Glutamatergic neuron (in vitro differentiated cells): ENCODE measurements at places on chromosomes 13 and 19. TPM values are rescaled to one million over a fixed set of nuclear protein-coding genes. Genes with fewer than 3 reads are reported as not detected.

DNA sequence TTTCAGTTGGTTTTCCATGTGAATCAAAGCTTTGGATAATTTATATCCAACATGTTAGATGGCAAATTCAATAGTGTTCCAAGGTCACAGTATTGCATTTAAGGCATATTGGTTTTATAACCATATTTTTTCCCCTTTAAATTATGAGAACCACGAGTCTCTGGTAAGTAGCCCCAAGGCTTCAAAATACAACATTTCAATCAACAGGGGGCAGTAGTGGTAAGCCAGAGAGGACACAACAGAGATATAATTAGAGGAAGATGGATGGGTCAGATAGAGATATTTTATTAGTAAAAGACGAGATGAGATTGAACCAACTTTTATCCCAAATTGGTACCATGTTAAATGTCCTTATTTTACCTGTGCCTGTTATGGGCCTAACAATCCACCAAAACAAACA, 53.1 kb downstream of the KL start:
- H3K36me3 ChIP-seq, result no peaks in the 10 kb centered on the region
- no peak overlapping the region for H3K4me3 ChIP-seq
- H3K27ac ChIP-seq, result no peak overlapping the region
- no peak for DNase-seq
- no peaks in the 10 kb centered on the region for H3K27me3 ChIP-seq

DNA sequence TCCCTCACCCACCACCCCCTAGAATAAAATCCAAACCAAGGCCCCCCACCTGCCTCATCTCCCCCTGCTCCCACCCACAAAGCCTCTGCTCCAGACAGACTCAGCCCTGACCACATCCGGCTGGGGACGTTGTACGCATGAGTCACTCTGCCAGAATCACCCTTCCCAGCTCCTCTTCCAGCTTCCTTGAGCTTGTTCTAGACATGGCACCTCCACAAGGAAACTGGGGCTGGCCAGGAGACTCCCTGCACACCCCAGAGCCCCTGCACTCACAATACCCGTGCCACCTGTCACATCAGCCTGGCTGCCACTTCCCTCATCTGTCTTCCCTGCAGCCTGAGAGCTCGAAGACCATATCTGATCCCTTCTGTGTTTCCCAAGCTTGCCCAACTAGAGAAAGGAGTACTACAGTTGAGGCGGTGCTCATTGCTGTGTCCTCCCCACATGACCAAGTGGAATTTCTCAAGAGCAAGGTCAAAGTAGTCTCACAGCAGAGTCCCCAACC, 9.7 kb downstream of the DEDD2 start:
- DNase-seq, result no peak
- H3K4me3 ChIP-seq, result no peak overlapping the region
- H3K4me1 ChIP-seq, result no peaks in the 10 kb centered on the region
- H3K27me3 ChIP-seq, result peaks cover 2% of the 10 kb centered on the region

DNA sequence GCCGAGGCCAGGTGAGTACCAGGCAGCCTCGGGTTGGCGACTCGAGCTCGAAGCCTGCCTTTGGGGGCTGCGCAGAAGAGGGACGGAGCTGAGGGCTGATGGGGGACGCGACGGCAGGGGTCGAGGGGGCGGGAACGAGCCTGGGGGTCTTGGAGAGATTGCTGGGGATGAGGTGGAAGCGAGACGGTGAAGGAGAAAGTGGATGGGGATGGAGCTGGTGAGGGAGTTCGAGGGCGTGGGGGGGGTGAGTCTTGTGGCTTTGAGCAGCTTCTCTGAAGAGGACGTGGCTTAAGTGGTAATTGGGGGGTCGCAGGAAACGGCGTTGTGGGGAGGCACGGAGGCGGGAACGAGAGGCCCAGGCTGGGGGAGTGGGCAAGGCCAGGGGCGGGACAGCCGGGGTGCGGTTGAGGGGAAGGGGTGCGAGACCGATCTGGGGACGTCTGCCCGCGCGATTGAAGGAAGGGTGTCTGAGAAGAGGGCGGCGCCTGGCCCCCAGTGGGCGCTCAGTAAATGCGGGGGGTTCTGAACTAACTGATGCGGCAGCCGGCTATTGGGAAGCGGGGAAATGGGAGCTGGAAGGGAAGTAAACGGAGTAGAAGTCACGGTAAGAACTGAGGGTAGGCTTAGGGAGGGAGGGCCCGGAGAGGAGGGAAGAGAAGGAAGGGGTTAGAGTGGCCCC, 426 bp downstream of the MYO9B start:
- H3K27me3 ChIP-seq, result peaks cover 6% of the 10 kb centered on the region
- no peak for DNase-seq
- peak overlapping the region; percentile 97 for H3K4me3 ChIP-seq
- no peaks in the 10 kb centered on the region for H3K36me3 ChIP-seq
- H3K4me1 ChIP-seq, result peaks cover 18% of the 10 kb centered on the region

GRCh38 chr19:10899151-10899653, 27.8 kb downstream of the CARM1 start:
- no peak for DNase-seq
- peaks cover 15% of the 10 kb centered on the region for H3K27me3 ChIP-seq
- H3K27ac ChIP-seq, result no peak overlapping the region
- no peaks in the 10 kb centered on the region for H3K36me3 ChIP-seq
- H3K4me3 ChIP-seq, result no peak overlapping the region
- peaks cover 26% of the 10 kb centered on the region for H3K4me1 ChIP-seq

DNA sequence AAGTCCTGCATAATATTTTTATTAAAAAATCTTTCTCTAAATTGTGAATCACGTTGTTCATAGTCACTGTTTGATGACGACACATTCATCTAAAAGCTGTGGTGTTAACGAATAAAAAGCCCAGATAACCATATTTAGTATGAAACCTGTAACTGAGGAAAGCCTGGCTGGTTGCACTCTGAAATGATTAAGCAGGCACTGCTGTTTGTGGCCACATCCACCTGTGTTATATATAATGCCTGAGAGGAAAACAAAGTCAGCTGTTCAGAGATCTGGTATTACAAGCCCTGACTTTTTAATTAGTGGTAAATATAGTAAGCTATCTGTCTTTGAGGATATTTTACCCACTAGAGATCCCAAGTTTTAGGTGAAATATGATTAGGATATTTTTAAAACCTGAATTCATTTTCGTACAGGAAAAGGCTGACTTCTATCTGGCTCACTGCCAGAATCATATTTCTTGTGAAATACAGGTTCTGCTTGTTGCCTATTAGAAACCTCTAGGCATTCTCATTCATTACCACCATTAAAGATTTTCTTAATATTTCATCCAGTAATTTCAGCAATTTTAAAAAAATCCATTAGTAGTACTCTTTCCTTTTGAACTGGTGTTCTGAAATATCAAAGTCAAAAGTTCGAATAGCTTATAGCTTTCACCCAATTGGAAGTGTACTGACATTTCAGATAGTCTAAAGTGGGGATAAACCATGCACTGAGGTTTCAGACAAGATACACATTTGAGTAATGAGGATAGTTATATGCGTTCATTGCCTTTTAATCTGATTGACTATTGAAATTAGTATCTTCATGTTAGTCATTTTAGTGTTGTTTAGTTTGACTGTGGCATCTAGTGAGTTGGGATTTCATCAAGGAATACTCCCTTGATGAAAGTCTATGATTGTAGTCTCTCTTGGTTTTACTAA, 79.7 kb downstream of the LMO7 start:
- no peak overlapping the region for H3K4me3 ChIP-seq
- no peak overlapping the region for H3K27ac ChIP-seq
- no peaks in the 10 kb centered on the region for H3K4me1 ChIP-seq
- no peaks in the 10 kb centered on the region for H3K27me3 ChIP-seq
- DNase-seq, result no peak

DNA sequence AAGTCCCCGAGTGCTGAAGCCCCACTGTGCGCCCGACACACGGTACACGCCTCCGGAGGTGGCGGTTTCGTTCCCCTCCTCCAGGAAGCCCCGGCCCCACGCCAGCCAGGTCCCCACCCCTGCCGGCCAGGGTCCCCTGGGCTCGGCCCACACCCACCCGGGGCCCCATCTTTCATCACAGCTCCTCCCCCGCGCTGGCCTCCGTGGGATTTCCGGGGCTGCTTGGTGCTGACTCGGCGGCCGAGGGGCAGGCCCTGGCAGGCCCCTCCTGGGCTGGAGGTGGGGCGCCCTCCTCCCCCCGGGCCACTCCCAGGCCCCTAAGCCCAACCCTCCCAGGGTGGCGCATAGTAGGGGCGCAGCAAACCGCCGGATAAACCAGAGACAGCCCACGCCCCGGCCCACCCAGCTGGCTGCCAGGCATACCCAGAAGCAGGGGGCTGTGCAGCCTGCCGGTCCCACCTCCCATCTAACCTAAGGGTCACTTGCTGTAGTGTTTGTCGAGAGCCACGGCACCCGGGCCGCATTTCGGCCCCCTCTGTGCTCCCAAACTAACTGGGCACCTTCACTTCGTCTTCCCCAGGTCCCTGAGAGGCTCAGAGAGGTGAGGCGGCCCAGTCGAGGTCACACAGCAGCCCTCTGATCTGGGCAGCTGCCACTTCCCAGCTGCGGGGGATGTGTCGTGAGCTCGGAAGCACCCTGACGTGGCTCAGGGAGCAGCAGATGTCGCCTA, 6.6 kb downstream of the ZBTB7A start:
- peak; percentile 52 for DNase-seq
- H3K4me3 ChIP-seq, result no peak overlapping the region
- H3K4me1 ChIP-seq, result peaks cover 5% of the 10 kb centered on the region
- peaks cover 12% of the 10 kb centered on the region for H3K27me3 ChIP-seq

DNA sequence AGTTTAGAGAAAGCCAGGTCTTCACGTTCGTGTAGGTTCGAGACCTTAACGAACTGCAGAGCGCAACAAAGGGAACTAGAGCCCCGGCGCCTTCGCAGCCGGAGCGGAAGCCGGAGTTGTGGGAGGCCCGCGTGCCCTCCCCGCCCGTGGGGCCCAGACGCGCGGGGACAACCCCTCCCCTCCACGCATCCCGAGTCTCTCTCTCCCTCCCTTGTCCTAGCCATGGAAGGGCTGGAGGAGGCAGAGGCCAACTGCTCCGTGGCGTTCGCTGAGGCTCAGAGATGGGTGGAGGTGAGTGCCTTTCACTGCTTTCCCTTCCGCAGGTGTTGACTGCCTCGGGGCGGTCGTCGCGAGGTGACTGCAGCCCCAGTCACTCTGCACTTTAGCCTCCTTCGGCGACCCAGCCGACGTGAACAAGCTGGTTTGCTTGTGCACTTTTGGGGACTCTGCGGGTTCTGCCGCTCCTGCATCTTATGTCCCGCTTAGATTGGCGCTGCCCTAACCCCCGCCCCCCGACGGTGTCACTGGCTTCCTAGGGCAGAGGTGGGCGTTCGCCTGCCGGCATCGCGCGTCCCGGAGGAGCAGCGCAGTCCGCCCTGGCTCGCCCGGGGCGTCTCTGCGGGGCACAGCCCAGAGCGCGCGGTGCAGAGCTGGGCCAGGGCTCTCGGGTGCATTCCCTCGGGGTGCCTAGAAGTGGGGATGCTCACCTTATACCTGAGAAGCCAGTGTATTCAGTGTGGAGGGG, 478 bp downstream of the LMO7 start:
- no peak overlapping the region for H3K27ac ChIP-seq
- H3K4me1 ChIP-seq, result peaks cover 3% of the 10 kb centered on the region
- H3K36me3 ChIP-seq, result no peaks in the 10 kb centered on the region
- H3K27me3 ChIP-seq, result peaks cover 13% of the 10 kb centered on the region
- H3K4me3 ChIP-seq, result peak overlapping the region; percentile 63

DNA sequence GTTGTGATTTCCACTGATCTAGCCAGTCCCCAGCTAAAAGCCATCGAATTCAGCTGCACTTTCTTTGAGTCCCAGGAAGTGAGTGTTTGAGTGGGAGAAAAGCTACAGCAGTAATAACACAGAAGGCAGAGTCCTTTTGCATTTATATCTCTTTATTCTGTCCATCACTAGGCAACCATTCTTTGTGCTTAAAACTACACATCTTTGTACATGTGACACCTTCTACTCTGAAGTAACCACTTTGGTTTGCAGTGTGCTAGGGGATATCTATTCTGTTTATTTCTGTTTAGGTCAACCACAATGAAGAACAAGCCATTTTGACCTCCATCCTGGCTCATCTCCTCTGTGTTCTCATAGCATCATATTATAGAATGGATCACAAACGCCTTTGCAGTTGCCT, 226.0 kb upstream of the SERP2 start:
- H3K27ac ChIP-seq, result no peak overlapping the region
- no peaks in the 10 kb centered on the region for H3K36me3 ChIP-seq
- no peak for DNase-seq
- H3K4me1 ChIP-seq, result peaks cover 18% of the 10 kb centered on the region
- peaks cover 5% of the 10 kb centered on the region for H3K27me3 ChIP-seq

GRCh38 chr13:77056382-77056781, 29.4 kb upstream of the FBXL3 start:
- peak overlapping the region; percentile 50 for H3K27ac ChIP-seq
- DNase-seq, result no peak
- H3K36me3 ChIP-seq, result no peaks in the 10 kb centered on the region
- no peak overlapping the region for H3K4me3 ChIP-seq
- H3K4me1 ChIP-seq, result no peaks in the 10 kb centered on the region

GRCh38 chr19:7516333-7516732, 430 bp downstream of the ZNF358 start:
- H3K4me3 ChIP-seq, result peak overlapping the region; percentile 93
- peaks cover 18% of the 10 kb centered on the region for H3K27me3 ChIP-seq
- H3K36me3 ChIP-seq, result no peaks in the 10 kb centered on the region
- DNase-seq, result peak; percentile 51
- peaks cover 13% of the 10 kb centered on the region for H3K4me1 ChIP-seq

- no peak overlapping the region for H3K27ac ChIP-seq
- H3K4me1 ChIP-seq, result no peaks in the 10 kb centered on the region
- H3K27me3 ChIP-seq, result no peaks in the 10 kb centered on the region
- H3K4me3 ChIP-seq, result no peak overlapping the region
- peaks cover 6% of the 10 kb centered on the region for H3K36me3 ChIP-seq
Measured at GRCh38 chr19:53183146-53183764, 9.9 kb downstream of the ZNF665 start.

DNA sequence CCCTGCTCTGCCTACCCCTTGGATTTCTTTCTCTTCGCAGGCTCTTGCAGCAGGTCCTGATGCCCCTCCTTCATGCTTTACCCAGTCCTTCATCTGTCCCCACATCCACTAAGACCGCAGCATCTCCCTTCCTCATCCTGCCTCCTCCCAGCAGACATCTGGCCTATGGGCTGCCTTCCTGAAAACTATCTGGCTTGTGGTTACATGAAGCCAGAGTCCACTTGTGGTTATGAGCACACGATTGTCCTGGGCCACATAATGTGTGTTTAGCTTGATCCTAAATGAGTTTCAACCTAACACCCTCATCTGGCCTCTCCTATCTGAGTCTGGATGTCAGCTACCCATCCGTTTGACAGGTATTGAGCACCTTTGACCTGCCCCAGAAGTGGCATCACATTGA, 5.5 kb upstream of the ZNF175 start:
- no peaks in the 10 kb centered on the region for H3K4me1 ChIP-seq

ZNF724 gene
- 14.6 TPM for total RNA-seq

CAPS gene
- 9.9 TPM for total RNA-seq

LHB gene
- not detected for total RNA-seq

URI1 gene
- total RNA-seq, result 43.7 TPM

NDUFA7 gene
- total RNA-seq, result 65.1 TPM

ELF1 gene
- total RNA-seq, result 9.8 TPM

PRODH2 gene
- total RNA-seq, result 0.64 TPM
